ENCODE measurements at places on chromosomes 11 and 22.

DNA sequence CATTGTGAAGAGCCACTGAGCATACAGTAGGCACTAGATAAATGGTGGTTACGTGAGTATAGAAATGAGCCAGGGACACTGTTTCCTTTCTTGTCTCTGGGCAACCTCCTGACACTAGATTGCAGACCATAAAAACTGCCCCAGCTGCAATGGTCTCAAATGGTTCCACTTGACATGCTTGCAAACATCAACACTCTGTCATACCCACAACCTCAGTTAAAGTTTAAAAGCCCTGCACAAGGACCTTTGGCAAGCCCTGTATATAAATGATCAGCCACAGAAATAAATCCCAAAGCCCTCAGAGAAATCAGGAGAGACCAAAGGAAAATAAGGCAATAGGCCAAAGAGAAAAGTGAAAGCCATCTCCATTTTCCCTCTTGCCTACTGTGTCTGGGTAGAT lies 20.7 kb downstream of the PLEKHA7 start:
- no peak for DNase-seq

DNA sequence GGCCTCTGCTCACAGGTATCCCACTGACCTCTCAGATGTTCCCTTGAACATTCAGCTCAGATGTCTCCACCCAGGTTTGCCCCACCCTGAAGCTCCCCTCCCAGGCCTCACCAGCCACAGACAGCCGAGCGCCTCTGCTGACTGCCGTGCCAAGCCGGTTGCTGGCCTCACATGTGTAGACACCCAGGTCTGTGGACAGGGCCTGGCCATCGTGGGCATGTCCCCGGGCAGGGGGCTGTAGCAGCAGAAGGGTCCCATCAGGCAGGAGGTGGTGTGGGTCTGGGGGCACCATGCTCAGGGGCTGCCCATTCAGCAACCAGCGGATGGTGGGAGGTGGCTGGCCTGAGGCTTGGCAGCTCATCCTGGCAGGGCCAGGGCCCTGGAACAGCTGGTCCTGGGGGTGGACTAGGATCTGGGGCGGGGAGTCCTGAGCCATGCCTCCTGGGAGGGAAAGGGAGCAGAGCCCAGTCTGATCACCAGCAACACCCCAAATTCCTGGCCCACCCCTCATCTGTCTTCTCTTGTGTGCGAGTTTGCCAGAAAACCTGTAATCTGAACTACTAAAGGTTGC lies 759 bp downstream of the ROBO4 start:
- no peak for DNase-seq

DNA sequence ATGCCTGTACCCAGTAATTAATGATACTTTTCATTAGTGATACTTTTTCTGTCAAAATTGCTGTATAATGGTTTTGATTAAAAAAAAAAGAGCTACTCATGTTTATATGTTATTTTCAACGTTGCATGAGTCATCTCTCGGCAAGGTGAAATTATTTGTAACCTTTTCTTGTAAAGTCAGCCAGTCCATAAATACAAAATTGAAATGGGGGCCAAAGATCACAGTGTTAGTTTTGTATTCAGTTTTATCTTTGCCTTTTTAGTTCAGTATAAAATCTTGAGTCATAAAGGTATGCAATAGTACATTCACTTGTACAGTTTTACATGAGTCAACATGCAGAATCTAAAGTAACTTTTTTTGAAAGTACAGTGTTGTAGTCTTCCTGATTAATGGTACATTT lies 4.3 kb downstream of the ARHGEF12 start:
- no peak for DNase-seq

- no peak for DNase-seq
Measured at GRCh38 chr11:45652781-45653180, 12.6 kb downstream of the CHST1 start.

All from germinal center (tissue), 1 donor.